AG04449 (cell line): ENCODE measurements at places on chromosomes 2 and 18.
A peak's percentile ranks its signal among the peaks of the same experiment; 100 is the strongest.

GRCh38 chr2:126664639-126665038 lies 8.7 kb downstream of the GYPC start:
- DNase-seq: no peak

GRCh38 chr18:22694954-22695353 lies 238.2 kb upstream of the RBBP8 start:
- peak; percentile 70 for DNase-seq

DNA sequence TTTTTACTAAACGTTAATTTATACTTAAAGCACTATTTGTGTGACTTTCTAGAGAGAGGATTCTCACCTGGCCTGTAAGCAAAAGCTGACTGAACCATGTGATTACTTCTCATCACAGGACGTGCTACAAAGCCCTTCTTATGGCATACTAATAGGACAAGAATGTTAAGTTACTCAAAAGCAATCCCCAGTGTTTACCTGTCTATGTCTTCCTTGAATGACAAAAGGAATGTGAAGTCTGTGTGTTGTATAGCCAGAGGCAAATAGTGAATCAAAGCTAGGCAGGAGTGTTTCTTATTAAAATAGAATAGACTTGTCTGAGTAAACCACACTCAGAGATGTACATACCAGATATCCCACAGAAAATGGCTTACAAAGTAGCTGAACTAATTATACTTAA lies 1465.5 kb downstream of the SUCLG1 start:
- DNase-seq: peak; percentile 4

GRCh38 chr2:102657770-102658169 lies 38.4 kb downstream of the SLC9A2 start:
- no peak for DNase-seq

DNA sequence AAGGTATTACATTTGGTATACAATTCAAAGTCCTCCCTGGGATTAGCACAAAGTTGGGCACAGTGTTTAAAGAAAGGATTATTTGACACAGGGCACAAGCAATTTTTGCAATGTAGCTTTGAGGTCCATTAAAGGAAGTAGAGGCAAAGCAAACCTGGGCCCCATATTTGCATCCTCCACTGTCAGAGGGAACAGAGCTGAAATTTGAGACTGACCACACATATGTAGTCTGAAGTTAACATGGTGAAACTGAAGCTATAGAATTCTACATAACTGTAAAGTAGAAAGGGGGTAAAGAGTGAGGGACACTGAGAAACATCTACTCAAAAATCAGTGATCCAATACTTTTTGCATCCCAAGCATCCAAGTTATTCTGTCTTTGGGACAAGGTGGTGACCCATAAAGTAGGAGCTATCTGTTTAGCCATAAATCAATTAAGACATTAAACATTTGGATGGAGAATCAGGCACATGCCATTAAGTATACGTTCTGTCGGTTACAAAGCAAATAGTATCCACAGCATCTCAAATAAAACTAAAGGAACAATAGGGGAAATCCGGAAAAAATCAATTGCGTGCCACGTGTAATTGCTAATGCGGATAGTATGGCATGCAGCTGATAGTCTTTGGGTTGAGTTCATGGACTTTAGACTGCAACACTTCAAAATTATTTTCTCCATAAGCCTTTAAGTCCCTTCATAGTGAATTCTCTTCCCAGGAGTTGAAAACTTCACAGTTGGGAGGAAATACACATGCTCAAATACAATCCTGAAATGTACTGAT lies 72.6 kb downstream of the PLEKHM3 start:
- no peak for DNase-seq

- DNase-seq: no peak
Measured at GRCh38 chr18:56921896-56922480, 224.9 kb upstream of the BOD1L2 start.

DNA sequence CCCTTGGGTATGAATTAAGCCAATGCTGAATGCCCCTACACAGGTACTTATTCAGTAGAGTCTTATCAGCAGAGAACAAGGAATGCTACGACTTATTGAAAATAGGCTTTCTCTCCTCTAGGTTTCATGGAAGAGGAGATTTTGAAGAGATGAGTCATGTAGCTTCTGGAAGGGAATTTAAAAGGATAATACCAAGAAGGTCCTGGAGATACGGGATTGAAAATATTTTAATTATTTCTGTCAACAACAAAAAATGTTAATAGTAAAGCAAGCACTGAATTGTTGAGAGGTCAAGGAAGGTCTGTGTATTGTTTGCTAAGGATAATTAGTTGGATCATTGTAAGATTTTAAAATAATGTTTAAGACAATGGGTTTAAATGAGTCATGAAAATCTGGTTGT lies 293.0 kb upstream of the SPHKAP start:
- DNase-seq: no peak

- DNase-seq: no peak
Measured at GRCh38 chr18:3530807-3531206, 80.8 kb downstream of the TGIF1 start.

GRCh38 chr18:49352321-49352720 lies 108.1 kb downstream of the DYM start:
- no peak for DNase-seq

DNA sequence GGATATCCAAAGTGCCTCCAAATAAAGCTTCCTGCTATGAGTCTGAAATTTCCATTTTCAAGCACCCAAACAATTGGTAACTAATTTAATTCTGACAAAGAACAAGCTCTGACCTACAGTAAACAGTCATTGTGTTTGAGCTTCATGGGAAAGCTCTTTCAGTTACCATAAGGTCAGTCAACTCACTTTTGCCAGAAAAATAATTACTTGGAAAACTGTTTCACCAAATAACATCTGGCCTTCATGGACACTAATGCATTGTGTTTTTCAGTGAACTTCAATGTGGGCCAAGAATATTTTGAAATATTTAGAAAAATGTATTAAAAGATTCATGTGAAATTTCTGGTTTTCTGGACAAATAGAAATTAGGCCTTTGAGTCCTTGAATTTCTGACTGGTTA lies 369.9 kb downstream of the GALR1 start:
- no peak for DNase-seq

- no peak for DNase-seq
Measured at GRCh38 chr2:24508878-24509277, 17.8 kb downstream of the NCOA1 start.

GRCh38 chr2:66575625-66576310 lies 140.8 kb downstream of the MEIS1 start:
- DNase-seq: no peak

GRCh38 chr2:49224426-49225010 lies 70.2 kb upstream of the FSHR start:
- DNase-seq: no peak

- DNase-seq: no peak
Measured at GRCh38 chr2:106034325-106034724, 159.8 kb downstream of the UXS1 start.

- DNase-seq: no peak
Measured at GRCh38 chr2:147487286-147487977, 357.4 kb upstream of the ACVR2A start.

- no peak for DNase-seq
Measured at GRCh38 chr2:215120401-215120800, 18.0 kb downstream of the ABCA12 start.

DNA sequence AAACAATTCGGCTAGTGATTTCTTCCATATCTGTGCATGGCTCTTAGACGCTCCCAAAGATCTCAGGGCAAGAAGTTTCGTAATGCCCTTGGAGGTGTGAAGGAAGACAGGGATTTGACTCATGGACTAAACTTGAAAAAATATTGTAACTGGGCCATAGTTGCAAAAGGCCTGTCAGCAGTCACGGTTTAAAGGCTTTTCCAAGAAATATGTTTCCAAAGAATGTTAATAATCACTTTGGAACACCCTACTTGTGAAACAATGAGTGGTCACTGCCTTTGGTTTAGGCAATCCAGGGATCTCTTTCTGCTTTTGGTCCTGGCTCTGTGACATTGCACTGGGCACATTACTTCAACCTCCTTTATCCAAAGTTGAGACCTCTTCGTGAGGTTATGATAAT lies 102.5 kb upstream of the RASGRP3 start:
- DNase-seq: peak; percentile 42

- no peak for DNase-seq
Measured at GRCh38 chr2:98769784-98770183, 38.9 kb upstream of the MGAT4A start.

GRCh38 chr2:215452725-215453124 lies 16.9 kb upstream of the FN1 start:
- no peak for DNase-seq
